ENCODE measurements at places on chromosomes 6 and 20.

DNA sequence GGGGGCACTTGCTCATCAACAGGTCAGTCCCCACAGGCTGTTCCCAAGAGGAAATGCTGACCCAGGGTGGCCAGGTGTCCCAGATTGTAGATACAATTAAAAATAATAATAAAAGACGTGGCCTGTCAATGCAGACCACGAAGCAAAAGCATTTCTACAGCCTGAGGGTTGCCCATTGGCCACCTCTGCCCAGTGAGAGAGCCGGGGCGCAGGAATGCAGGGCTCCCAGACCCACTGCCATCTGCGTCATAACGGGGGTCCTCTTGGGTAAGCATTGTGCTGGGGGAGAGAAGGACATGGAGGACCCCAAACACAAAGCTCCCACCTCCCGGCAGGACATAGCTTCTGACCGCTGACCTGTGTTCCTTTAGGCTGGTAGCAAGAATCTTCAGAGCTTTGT, 22.9 kb upstream of the AFDN start:
- no peak for DNase-seq

DNA sequence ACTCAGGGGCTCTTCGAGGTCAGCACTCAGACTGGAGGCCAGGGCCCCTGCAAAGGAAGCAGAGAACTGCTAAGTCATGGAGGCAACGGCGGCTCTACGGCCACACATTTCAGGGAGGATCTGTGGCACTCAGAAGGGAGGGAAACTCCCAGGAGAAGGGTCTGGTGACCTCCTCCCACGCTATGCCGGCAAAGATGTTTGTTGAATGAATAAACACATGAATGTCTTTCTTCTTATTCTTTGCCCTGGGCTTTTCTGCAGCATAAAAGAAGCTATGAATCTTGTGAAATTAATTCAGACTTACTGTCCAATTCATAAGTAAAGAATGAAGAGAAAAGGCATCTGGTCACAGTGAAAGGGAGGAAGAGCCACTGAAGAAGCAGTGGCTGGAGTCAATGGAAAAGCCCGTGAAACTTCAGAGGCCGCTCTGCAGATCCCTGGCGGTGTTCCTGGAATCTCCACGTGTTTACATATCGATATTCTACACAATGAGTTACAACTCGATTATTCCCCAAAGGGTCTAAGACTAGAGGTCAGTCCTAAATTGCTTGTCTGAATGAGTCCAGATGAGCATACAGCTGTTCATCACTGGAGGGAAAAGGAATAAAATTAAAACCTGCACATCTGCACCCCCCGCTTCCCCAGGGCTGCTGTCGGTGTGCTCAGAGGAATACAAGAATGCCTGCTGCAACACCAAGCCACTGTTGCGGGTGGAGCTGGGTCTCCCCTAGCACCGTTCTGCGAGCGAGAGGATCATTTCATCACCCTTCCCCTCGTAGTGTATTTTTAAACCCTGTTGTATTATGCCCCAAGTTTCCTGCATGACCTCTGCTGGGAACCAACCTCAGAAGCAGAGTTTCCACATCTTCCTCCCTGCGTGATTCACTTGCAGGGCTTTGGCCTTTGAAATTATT, 25.6 kb downstream of the INSM1 start:
- no peak for DNase-seq

GRCh38 chr6:128554302-128554701, 33.9 kb upstream of the PTPRK start:
- DNase-seq = no peak

DNA sequence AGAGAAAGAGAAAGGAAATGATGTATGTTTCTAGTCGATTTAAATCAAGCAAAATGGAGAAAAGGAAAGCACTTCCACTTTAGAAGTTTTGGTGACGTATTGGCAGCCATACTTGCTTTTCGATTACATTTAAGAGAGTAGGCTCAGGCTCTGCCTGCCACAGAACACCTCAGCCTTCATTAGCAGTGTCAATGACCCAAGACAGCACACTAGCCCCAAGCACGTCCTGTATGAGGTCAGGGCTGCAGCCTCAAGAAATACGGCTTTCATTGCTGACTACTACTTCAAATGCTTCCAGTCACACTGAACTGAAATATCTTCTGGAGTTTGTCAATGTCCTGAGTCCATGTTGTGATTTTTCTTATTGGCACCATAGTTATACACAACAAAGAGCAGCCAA, 285.3 kb downstream of the EYA4 start:
- no peak for DNase-seq

DNA sequence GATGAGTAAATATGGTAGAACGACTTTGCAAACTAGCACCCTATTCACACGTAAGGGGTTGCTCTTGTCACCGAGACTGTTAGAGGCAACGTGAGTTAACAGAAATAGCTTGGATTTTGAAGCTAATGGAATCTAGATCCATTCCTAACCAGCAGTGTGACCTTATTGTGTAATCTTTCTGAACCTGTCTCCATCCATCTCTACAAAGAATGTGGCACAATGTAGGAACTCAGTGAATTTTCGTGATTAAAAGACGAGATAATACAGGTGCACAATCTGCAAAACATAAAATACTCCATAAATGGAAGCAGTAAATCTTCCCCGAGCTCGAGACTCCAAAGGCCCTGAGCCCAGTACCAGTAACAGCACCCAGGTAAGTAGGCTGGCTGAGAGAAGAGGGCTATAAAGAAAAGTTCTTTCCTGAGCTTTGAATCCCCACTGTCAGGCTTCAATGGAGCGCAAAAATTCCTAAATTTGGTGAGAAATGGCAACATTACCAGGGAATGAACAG, 801 bp upstream of the KIFC1 start:
- no peak for DNase-seq

DNA sequence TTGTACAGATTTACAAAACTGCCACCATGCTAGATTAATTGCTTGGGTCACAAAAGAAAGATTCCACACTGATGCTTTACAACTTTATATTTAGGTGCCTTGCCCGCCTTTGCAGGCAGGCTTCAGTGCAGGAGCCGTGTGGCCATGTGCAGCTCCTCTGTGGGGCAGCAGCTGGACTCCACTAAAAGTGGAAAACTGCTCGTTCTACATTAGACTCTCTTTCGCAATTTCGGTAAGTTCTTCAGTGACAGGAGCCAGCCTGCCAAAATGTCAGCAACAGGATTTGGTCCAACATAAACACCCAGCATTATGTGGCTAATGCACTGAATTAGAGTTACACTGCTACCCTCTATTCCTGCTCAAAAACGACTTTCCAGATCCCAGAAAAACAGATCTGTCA, 174.4 kb upstream of the KCNK16 start:
- peak; percentile 82 for DNase-seq

- no peak for DNase-seq
These were observed 3.0 kb upstream of the SFTA2 start for GRCh38 chr6:30935018-30935417.

DNA sequence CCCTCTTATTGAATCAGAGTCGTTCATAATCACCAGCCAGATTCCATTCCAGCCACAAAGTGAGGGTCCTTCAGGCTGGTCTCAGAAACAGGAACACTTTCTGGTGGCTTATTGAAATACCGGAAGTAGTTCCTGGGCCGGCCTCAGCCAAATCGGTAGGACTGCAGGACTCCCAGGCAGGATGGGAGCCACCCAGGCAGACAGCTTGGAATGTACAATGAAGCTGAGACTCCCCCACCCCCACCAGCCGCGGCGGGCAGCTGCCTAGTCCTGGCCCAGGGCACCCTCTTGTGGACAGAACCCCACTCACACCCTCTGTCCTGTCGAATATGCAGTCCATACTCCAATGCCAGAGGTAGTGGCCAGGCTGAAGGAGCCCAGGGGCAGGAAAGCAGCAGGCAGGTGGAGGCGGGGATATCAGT, 43.8 kb downstream of the MDFI start:
- peak; percentile 70 for DNase-seq

Data from NCI-H446 (cell line).